Left renal cortex interstitium (tissue), 4 donors: ENCODE measurements at places on chromosomes 12 and 14. TPM values are rescaled to one million over a fixed set of nuclear protein-coding genes. Genes with fewer than 3 reads are reported as not detected.

Gene OR4E2
- polyA plus RNA-seq = not detected

Gene OR6C68
- not detected for polyA plus RNA-seq

DNA sequence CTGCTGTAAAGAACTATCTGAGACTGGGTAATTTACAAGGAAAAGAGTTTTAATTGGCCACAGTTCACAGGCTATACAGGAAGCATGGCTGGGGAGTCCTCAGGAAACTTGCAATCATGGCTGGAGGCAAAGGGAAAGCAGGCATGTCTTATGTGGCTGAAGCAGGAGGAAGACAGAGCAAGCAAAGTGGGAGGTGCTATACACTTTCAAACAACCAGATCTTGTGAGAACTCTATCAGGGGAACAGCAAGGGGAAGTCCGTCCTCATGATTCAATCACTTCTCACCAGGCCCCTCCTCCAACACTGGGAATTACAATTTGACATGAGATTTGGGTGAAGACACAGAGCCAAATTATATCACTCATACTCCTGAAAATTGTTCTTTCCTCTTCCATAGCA is 109.5 kb upstream of the PKP2 start:
- no peak for DNase-seq

Gene CLEC1B
- 1.1 TPM for polyA plus RNA-seq

DNA sequence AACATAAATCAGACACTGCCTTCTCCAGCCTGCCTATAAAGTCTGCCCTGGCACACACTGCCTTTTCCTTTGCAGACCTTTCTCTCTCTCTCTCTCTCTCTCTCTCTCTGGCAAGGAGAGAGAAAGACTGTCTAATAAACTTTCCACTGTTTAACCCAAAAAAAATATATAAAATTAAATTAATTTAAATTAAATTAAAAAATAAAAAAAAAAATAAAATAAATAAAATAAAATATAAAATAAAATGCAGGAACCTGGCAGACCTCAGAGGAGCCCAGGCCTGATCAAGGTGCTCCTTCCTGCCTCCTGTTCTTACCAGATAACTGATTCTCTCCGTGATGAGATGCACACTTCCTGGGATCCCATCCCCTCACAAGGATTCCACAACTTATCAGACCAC is 103.9 kb upstream of the VASH1 start:
- no peak for DNase-seq

DNA sequence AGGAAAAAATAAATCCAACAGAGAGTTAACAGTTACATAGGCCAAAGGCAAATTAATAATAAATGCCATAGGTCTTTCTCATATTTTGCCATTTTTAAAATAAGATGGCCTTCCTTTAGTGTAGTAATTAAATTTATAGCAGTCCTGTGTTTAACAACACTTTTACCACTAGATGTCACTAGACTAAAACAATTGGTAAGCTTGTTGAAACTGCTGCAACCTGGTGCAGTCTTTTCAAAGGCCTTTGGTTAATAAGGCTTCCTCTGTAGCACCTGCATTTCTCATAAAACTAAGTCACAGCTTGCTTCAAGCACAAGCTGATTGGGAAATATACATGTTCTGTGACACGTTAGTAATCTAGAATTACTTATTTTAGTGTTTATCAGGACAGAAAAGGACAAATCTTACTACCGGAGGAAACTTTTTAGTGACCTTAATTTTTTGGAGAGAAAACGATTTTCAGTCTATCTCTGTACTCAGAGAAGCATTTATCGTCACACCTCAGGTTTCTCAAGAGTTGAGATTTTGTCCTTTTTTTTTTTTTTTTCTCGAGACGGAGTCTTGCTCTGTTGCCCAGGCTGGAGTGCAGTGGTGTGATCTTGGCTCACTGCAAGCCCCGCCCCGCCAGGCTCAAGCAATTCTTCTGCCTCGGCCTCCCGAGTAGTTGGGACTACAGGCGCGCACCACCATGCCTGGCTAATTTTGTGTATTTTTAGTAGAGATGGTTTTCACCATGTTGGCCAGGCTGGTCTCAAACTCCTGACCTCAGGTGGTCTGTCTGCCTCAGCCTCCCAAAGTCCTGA is 20.0 kb downstream of the BORCS5 start:
- DNase-seq = peak; percentile 68
